ENCODE measurements at places on chromosomes 2 and 18.

- DNase-seq = no peak
These were observed 264.2 kb downstream of the GBX2 start for GRCh38 chr2:235903782-235904584.

DNA sequence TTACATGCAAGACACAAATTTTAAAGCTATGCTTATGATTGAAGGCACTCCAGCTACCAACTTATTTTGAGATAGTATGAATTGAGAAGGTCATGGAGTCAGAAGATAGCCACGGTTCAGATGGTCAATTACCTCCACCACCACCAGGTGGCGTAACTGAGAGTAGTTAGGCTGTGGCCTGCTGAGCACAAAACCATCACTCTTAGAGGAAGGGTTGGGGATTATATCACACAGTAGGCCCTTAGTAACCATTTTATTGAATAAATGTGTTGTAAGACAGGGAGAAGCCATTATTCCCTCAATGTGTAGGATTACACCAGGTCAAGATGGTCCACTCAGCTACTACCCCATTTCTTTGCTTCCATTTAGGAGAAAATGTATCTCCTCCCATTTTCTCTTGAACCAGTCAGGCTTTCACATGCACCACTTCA is 18.8 kb downstream of the KLHL41 start:
- peak; percentile 54 for DNase-seq

DNA sequence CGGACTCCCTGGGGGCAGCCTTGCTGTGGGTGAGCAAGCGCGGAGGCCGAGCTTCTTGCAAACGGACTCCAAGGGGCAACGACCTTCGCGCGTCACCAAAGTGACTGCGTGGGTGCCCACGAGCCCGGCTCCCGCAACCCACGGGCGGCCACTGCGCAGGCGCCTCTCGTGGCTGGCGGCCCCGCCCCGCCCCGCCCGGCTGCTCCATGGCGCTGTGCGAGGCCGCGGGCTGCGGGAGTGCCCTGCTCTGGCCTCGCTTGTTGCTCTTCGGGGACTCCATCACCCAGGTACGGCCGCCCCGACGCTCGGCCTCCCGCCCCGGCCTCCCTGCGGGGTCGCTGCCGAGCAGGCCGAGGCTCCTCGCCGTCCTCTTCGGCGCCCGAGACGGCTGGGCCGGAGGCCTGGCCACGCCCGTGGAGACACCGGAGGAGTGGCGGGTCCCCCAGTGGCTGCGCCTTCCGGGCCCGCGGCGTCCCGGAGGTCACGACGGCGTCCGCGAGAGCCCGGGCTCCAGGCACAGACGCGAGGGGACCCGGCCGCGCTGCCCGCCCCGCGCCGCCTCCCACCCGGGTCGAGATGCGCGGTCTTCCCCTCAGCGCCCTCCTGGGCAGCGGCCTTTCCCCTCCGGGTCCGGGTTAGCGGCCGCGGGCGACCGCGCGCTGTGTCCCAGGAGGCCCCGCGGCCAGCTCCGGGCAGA is at the start of gene IAH1:
TSS of gene IAH1 (plus strand) at position 191 of the 697 bp plus-strand sequence. CDS start at position 207, 16 bp downstream.
- peak; percentile 94 for DNase-seq

DNA sequence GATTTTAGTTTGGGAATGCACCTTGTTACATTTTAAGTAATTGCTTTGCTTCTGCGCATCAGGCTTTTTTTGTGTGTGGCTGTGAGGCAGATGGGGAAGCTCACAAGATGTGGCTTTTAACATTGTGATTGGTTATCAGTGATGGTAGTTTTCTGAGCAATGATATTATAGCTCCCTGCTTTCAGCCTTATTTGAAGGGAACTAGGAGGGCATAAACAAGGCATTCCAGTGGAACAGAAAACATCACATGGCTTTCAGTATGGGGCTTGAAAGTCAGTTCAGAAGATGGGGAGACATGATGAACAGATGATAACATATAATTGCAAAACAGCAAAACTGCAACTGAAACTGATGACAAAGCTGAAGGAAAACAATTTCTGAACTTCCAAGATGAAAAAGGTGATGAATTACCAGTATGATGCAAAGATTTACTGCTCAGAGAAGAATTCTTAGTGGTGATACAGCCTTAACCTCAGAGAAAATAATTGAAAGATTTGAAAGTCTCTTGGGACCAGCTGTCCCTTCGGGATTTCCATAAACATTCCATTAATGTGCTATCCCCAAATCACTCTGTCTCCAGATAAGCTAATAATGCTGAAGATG is 439.7 kb downstream of the RND3 start:
- DNase-seq = no peak

DNA sequence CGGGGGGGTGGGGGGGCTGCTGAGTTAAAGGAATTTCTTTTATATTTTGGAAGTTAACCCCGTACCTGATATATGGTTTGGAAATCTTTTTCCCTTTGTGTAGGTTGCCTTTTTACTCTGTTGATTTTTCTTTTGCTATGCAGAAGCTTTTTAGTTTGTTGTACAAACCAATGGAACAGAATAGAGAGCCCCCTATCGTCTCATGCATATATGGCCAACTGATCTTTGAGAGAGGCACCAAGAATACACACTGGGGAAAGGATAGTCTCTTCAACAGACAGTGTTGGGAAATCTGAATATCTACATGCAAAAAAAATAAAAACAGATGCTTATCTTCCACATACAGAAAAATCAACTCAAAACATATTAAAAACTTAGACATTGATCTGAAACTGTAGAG is 647.8 kb upstream of the KLHL29 start:
- DNase-seq = peak; percentile 12

DNA sequence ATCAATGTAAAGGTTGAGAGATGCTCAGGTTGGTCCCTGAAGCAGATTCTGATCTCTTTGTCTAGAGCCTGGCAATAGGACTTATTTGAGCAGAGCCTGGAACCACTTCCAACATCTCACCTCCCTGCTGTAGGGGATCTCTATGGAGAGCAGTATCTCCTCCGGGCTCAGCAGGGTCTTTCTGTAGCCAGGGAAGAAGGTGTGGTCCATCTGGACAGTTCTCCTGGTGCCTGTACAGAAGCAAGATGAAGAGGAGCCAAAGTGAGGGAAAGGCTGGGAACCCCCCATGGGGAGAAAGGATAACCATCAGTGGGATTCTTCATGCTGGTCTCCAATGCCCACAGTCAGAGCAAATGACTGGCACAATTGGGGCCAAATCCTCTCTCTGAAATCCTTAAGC is 34.8 kb downstream of the XDH start:
- no peak for DNase-seq

GRCh38 chr2:23835988-23836387 is 90.9 kb downstream of the ATAD2B start:
- no peak for DNase-seq

- no peak for DNase-seq
These were observed 221.4 kb upstream of the EPAS1 start for GRCh38 chr2:46075848-46076247.

- no peak for DNase-seq
These were observed 1057.1 kb upstream of the CRIM1 start for GRCh38 chr2:35298493-35298892.

GRCh38 chr18:37341016-37341415 is 224.6 kb downstream of the CELF4 start:
- peak; percentile 13 for DNase-seq

DNA sequence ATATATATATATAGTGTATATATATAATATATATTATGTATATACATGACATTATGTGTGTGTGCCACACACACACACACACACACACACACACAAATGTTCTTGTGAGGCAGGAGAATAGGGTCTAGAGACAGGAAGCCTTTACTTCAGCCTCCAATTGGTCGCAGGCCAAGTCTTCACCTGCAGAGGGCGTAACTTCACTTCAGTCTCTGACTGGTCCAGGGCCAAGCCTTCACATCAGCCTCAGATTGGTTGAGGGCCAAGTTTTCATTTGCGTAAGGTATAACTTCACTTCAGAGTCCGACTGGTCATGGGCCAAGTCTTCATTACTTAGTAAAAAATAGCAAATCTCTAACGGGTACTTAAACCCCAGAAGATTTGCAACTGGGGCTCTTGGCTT is 13.2 kb upstream of the SS18 start:
- DNase-seq = no peak

DNA sequence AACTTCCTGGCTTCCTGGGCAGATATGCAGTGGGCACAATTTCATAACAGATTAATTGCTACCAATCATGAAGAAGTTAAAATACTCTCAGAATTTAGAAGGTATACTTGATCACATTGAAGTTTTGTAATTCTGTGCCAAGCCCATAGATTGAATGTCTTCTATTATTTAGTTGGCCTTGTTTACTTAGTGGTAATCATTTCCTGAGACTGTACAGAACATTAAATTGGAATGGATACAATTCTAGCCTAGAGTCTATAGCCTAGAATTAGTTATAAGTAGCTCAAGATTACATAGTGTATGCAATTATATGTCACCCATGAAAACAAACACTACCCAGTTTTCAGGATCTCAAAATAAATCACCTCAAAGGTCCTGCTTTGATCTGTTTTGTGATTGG is 615.8 kb downstream of the XIRP2 start:
- DNase-seq = no peak
